K562 (cell line): ENCODE measurements at places on chromosomes 12 and 14. TPM values are rescaled to one million over a fixed set of nuclear protein-coding genes. Genes with fewer than 3 reads are reported as not detected.
A peak's percentile ranks its signal among the peaks of the same experiment; 100 is the strongest.

DNA sequence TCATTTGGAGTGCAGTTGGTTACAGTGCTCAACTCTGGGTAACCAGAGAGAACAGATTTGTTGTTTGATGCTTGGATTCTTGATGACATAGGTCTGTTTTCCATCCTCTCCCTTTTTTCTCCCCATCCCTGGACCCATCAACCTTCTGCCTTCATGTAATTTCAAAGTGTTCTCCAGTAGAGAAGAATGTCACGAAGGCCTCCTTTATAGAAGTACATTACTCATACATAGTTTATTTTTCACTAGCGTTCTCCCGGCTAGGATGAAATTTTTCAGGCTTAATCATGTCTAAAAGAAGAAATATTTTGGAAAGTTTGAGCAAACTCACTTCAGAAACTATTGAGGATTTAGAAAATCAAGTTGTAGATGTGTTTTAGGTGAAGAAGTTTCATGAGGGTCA, 20.9 kb upstream of the APPL2 start:
- no peak for DNase-seq
- no peaks in the 10 kb centered on the region for H3K4me1 ChIP-seq
- no peaks in the 10 kb centered on the region for H3K36me3 ChIP-seq

Gene P3H3
- total RNA-seq: 14.2 and 15.0 TPM in 2 replicates

- no peak overlapping the region for H3K4me3 ChIP-seq
- H3K4me1 ChIP-seq: no peaks in the 10 kb centered on the region
- no peaks in the 10 kb centered on the region; the same call in 1 of the 2 replicates for H3K27me3 ChIP-seq
- H3K27ac ChIP-seq: no peak overlapping the region
Observed at GRCh38 chr12:76901628-76902380, 23.0 kb upstream of the CSRP2 start.

- DNase-seq: peak; percentile 90
- H3K4me3 ChIP-seq: peak overlapping the region; percentile 41
- H3K27me3 ChIP-seq: no peaks in the 10 kb centered on the region
- peaks cover 20% of the 10 kb centered on the region for H3K4me1 ChIP-seq
- peaks cover 29% of the 10 kb centered on the region for H3K36me3 ChIP-seq
Observed at GRCh38 chr12:118357257-118358007, 15.3 kb downstream of the TAOK3 start.

GRCh38 chr14:102085948-102086708, 716 bp downstream of the HSP90AA1 start:
- no peaks in the 10 kb centered on the region for H3K27me3 ChIP-seq
- H3K4me1 ChIP-seq: peaks cover 34% of the 10 kb centered on the region
- H3K4me3 ChIP-seq: peak overlapping the region; percentile 89
- H3K27ac ChIP-seq: peak overlapping the region; percentile 88

Gene BIN2
- 0.29 and 0.45 TPM in 2 replicates for total RNA-seq

DNA sequence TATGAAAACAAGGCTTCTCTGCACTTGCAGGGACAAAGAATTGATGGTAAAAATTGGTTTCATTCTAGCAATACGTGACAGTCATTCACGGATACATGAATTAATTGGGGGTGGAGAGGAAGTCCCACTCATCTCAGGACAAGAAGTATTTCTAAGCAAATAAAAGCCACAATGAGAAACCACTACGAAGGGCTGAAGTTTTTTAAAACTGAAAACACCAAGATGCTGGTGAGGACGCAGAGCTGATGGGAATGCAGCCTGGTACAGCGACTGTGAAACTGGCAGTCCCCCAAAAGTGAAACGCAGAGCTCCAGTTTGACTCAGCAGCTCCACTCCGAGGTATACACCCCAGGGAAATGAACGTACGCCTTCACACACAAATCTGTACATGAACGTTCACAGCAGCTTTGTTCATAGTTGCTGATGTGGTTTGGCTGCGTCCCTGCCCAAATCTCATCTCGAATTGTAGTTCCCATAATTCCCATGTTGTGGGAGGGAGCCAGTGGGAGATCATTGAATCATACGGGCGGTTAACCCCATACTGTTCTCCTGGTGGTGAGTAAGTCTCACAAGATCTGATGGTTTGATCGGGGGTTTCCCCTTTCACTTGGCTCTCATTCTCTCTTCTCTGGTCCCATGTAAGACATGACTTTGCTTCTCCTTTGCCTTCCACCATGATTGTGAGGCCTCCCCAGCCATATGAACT, 89.0 kb downstream of the SCARB1 start:
- H3K36me3 ChIP-seq: peaks cover 11% of the 10 kb centered on the region; the same call in 2 of the 3 replicates
- H3K27ac ChIP-seq: no peak overlapping the region
- H3K4me3 ChIP-seq: no peak overlapping the region
- peaks cover 14% of the 10 kb centered on the region for H3K4me1 ChIP-seq

DNA sequence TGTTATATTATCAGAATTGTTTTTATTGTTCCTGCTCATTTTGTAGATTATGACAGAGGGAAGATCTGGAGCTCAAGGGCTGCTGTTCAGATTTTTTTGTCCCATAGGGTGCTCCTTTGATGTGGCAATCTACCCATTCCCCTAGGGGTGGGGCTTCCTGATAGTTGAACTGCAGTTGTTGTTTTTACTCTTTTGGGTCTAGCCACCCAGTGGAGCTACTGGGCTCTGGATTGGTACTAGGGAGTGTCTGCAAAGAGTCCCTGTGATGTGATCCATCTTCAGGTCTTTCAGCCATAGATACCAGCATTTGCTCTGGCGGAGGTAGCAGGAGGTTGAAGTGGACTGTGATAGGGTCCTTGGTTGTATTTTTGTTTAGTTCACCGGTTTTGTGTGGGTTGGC, 57.9 kb upstream of the SLCO1B1 start:
- H3K4me1 ChIP-seq: no peaks in the 10 kb centered on the region
- no peaks in the 10 kb centered on the region for H3K36me3 ChIP-seq

Gene PPM1H
- 21.5 and 23.0 TPM in 2 replicates for total RNA-seq

DNA sequence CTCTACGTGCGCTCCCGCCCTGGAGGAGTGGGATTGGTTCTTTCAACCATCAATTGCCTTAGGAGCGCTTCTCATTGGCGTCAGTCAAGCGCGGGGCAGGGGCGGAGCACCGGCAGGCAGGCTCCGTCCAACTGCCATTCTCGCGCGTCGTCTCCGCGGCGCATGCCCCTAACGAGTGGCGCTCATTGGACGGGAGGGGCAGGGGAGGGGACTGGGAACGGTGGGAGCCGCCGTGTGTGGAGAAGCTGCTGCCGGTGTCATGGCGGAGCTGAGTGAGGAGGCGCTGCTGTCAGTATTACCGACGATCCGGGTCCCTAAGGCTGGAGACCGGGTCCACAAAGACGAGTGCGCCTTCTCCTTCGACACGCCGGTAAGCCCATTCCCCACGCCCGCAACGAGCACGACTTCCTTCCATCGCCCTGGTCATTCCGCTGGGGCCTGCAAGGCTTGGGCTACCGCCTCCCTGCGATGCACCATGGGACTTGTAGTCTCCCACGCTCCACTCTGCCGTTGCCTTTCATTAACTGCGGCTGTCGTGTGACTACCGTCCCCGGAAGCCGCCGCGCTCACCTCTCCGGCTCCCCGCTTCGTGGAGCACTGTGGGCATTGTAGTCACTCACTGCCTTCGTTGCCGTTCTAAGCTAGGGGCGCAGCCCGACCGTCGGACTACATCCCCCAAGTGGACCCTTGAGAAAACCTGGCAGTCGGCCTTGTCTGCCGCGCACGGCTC, at the start of gene USP5:
Gene USP5 (plus strand): TSS at position 230 of the 730 bp plus-strand sequence. CDS start 30 bp downstream, at position 260.
- peaks cover 67% of the 10 kb centered on the region; the same call in 2 of the 3 replicates for H3K36me3 ChIP-seq
- H3K4me1 ChIP-seq: peaks cover 12% of the 10 kb centered on the region
- peak within 1 kb of the TSS; percentile 87 for H3K27ac ChIP-seq
- peak within 1 kb of the TSS; percentile 79 for H3K4me3 ChIP-seq
- H3K27me3 ChIP-seq: no peaks in the 10 kb centered on the region
- DNase-seq: peak; percentile 98

DNA sequence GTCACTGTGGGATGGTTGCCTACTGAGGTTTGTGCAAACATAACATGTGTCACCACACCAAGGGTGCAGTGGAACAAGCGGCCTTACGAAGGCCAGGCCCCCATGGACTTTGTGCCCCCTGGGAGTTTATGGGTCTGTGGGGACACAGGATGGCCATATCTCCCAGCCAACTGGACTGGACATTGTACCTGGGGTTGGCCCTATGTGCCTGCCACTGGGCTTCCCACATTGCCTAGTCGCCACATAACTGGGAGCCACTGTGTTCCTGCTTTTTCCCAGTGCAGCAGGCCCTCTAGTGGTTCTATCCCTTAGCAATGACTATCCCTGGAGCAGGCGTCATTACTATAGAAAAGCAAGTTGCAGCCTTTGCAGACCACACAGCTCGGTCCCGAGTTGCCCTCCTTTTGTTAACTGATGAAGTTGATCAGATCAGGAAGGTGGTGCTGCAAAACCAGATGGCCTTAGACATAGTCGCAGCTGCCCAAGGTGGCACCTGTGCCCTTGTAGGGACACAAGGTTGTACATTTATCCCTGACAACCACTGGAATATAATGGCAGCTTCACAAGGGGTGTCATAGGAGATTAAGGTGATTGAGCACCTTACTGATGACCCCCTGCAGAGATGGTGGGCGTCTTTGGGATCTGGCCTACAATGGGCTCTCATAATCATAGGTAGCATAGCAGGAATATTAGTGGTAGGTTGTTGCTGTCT, 15.2 kb upstream of the RNASE12 start:
- H3K27ac ChIP-seq: no peak overlapping the region
- H3K27me3 ChIP-seq: no peaks in the 10 kb centered on the region
- DNase-seq: peak; percentile 44

DNA sequence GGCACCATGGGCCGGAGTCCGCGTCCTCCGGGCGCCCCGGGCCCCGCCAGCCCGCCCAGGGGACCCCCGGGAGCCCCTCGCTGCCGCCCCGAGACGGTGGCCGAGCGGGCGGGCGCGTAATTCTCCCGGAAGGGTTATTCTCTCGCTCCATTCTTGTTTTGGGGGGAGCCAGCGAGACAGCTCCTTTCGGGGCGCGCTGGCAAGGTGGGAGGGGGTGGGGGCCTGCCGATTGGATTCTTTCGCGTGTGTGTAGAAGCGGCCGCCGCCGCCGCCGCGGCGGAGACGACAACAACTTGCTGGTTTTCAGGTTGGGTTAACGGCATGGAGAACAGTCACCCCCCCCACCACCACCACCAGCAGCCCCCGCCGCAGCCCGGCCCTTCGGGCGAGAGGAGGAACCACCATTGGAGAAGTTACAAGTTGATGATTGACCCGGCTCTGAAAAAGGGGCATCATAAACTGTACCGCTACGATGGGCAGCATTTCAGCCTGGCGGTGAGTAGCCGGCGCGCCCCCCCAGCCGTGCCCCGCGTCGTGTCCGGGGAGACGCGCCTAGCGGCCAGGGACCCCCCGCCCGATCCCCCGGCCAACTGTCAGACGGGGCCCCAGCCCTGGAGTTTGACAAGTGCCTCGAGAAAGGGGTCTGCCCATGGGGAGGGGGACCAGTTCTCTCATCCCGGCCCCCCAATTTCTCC, 755 bp downstream of the SETD1B start:
- H3K4me3 ChIP-seq: peak overlapping the region; percentile 80
- H3K4me1 ChIP-seq: peaks cover 56% of the 10 kb centered on the region
- peak overlapping the region; percentile 99 for H3K27ac ChIP-seq

DNA sequence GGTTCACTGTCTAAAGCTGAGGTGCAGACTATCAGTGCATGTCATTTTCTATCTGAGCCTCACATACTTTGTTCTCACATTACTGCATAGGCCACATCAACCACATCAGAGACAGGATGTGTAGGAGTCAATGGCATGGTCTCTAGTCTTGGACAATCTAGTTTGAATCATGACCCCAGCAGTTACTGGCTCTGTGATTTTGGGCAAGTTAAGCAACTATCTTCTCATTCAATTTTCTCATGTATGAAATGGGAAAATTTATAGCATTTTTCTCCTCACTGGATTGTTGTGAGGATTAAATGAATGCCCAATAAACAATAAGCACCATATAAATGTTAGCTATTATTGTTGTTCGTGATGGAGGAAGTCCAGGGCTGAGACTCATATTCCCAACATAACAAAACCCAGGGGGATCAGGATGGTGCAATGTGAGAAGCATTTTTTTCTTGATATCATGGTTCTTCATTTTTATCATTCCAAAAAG, 432.6 kb downstream of the LRIG3 start:
- H3K27ac ChIP-seq: no peak overlapping the region
- no peak overlapping the region for H3K4me3 ChIP-seq
- H3K36me3 ChIP-seq: no peaks in the 10 kb centered on the region
- no peaks in the 10 kb centered on the region for H3K4me1 ChIP-seq
- no peak for DNase-seq

DNA sequence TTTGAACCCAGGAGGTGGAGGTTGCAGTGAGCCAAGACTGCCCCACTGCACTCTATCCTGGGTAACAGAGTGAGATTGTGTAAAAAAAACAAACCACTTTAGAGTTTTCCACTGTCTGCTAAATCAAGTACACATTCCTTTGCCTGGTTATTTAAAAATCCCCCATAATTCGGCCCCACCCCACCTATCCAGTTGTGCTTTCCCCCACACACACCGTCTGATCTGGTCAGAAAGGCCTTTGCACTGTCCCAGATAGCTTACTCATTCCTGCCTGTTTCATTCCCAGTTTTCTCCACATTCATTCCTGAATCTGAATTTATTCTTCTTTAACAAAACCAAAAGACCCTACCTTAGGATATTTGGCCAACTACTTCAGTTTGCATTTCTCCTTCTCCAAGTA, 29.5 kb downstream of the NINJ2 start:
- no peak overlapping the region for H3K27ac ChIP-seq
- H3K4me3 ChIP-seq: no peak overlapping the region
- no peaks in the 10 kb centered on the region for H3K4me1 ChIP-seq
- H3K27me3 ChIP-seq: no peaks in the 10 kb centered on the region
- no peak for DNase-seq

DNA sequence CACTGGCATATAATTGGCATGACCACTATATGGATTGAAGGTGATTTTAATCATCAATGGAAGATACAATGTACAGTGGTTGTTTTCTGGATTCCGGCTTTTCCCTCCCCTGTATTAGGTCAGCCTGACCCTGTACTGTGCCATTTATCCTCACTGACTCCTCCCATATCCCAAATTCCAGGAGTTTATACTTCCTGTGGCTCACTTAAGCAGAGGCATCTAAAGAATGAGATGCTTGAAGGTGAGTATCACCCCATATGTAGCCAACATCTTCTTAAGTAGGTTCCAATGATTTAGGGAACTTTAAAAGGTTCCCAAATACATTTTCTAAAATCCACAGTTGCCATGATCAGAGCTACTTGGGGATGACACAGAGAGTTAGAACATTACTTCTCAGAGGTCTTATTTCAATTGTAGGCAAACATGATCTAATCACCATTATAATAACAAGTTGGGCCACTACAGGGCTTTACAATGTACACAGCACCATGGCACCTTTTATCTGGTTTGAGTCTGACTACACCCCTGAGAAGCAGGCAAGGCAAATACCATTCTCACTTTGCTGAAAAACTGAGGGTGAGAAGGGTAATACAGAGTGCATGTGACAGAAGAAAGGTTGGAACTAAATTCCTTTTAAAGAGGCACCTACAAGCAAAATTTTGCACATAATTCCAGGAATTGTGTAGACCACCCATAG, 212.3 kb upstream of the GARIN6 start:
- H3K27ac ChIP-seq: no peak overlapping the region
- H3K27me3 ChIP-seq: no peaks in the 10 kb centered on the region
- H3K4me1 ChIP-seq: no peaks in the 10 kb centered on the region
- DNase-seq: no peak

Gene SRRM4
- not detected in 2 replicates for total RNA-seq

DNA sequence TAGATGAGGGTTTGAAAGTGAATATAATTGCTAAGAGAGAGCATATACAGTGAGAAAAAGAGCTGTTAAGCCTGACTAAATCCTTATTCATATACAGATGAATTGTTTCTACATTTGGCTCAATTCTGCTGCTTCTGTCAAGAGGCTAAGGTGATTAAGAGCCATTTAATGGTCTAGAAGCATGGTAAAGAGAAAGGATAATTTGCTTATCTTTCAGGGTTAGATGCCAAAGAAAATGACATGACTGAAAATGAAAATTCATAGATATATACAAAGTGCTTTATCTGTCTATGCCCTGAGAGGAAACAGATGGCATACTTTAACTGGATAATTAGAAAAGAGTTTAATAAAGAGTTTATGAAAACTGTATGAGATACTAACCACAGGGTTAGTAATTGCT, 834.9 kb downstream of the SLC6A15 start:
- no peak for DNase-seq
- no peaks in the 10 kb centered on the region for H3K36me3 ChIP-seq
- no peaks in the 10 kb centered on the region for H3K27me3 ChIP-seq
- H3K4me3 ChIP-seq: no peak overlapping the region
